ENCODE measurements at places on chromosomes 4 and X. TPM values are rescaled to one million over a fixed set of nuclear protein-coding genes. Genes with fewer than 3 reads are reported as not detected.
A peak's percentile ranks its signal among the peaks of the same experiment; 100 is the strongest.

DNA sequence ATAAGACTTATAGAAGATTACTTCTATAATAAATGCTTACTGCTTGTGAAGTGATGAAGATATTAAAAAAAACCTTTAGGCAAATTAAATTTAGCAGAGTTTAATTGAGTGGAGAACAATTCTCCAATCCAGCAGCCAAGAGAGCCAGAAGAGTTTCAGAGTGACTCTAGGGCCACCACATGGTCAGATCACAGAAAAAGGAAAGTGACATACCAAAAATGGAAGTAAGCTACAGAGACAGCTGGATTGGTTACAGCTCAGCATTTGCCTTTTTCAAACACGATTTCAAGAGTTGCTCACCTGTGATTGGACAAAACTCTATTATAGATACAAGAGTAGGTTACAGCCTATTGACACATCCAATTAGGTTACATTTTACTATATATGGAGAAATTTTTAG lies 79.0 kb upstream of the TRAM1L1 start:
- H3K4me3 ChIP-seq = no peak overlapping the region
- H3K36me3 ChIP-seq = no peaks in the 10 kb centered on the region
- H3K27ac ChIP-seq = no peak overlapping the region
- H3K27me3 ChIP-seq = no peaks in the 10 kb centered on the region
- no peaks in the 10 kb centered on the region for H3K4me1 ChIP-seq

GRCh38 chrX:128458888-128459287 lies 406.7 kb upstream of the ACTRT1 start:
- H3K27me3 ChIP-seq = no peaks in the 10 kb centered on the region
- no peak for DNase-seq
- H3K4me3 ChIP-seq = no peak overlapping the region

GRCh38 chr4:82661181-82661992 lies 99.6 kb upstream of the TMEM150C start:
- no peak overlapping the region for H3K27ac ChIP-seq
- H3K4me1 ChIP-seq = no peaks in the 10 kb centered on the region

DNA sequence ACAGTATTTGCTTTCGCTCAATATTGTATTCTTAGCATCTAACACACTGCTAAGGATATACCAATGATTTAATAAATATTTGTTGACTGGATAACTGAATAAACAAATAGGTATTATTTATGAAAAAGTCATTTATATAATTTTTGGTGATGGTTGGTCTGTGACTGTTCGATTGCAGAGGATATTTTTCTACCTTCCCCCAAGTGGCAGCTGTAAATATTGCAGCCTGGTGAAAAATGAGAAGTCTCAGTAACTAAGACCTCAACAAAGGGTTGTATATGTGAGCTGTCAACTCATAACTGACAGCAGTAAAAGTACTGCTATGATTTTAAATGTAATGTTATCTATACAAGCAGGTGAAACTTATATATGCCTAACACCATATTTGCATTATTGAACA lies 36.0 kb downstream of the HTR2C start:
- H3K27ac ChIP-seq = no peak overlapping the region
- DNase-seq = no peak
- no peak overlapping the region for H3K4me3 ChIP-seq
- no peaks in the 10 kb centered on the region for H3K27me3 ChIP-seq
- H3K36me3 ChIP-seq = no peaks in the 10 kb centered on the region

DNA sequence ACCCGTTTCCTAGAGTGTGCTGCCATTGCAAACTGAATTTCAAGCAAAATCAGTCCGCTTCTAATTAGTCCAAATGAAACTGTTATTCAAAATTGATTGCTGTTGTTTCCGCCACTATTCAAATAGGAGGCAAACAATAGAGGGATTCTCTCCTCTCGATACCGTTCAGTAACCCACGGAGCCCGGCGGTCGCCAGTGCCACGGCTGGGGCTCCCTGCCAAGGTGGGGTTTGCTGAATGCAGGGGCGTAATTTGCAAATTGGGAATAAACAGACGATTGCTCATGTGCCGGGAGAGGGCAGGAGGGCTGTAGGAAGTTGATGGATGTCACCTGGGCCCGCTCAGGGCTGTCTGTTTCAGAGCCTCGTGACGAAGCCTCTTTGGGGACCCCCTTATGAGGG lies 8.8 kb downstream of the ADRA2C start:
- no peaks in the 10 kb centered on the region for H3K4me1 ChIP-seq
- no peaks in the 10 kb centered on the region for H3K36me3 ChIP-seq
- no peak overlapping the region for H3K27ac ChIP-seq
- H3K27me3 ChIP-seq = peaks cover 7% of the 10 kb centered on the region
- no peak overlapping the region for H3K4me3 ChIP-seq

GRCh38 chr4:68466751-68467150 lies 19.5 kb downstream of the TMPRSS11E start:
- H3K27me3 ChIP-seq = no peaks in the 10 kb centered on the region
- DNase-seq = no peak
- H3K27ac ChIP-seq = no peak overlapping the region
- peaks cover 4% of the 10 kb centered on the region for H3K36me3 ChIP-seq
- H3K4me1 ChIP-seq = peaks cover 22% of the 10 kb centered on the region

DNA sequence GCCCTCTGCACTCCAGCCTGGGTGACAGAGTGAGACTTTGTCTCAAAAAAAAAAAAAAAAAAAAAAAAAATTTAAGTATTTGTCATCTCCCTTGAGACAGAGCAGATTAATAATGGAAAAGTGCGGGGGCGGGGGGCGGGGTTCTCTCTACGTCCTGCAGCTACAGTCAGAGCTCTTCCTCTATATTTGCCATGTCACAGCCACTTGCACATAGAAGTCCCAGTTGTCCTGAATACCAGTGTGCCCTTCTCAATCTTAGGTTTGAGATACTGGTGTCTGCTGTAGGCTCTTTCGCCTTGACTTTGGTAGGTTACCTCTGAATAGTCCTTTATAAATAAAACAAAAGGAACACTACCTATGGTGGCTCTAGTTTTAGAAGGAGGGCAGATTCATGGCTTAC lies 237.8 kb upstream of the PGRMC2 start:
- H3K4me1 ChIP-seq = peaks cover 3% of the 10 kb centered on the region
- no peak overlapping the region for H3K27ac ChIP-seq
- no peaks in the 10 kb centered on the region for H3K36me3 ChIP-seq
- DNase-seq = no peak

DNA sequence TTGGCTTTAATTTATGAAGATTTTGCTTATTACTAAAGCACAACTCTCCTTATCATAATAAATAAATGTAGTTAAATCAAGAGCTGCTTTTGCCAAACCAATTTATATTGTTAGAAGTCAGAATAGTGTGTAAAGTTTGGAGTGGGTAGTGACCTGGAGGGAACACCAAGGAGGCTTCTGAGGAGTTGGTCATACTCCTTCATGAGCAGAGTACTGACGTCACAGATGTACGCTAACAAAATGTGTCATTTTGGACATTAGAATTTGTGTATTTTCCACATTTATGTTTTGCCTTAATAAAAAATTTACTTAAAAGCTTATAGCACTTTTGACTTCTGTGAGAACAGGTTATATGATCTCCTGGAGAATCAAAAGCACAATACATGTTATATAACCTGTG lies 953.5 kb upstream of the INTU start:
- H3K36me3 ChIP-seq = no peaks in the 10 kb centered on the region
- H3K27me3 ChIP-seq = no peaks in the 10 kb centered on the region
- DNase-seq = no peak

GRCh38 chr4:5636766-5637670 lies 71.3 kb downstream of the EVC2 start:
- H3K4me3 ChIP-seq = no peak overlapping the region
- H3K36me3 ChIP-seq = no peaks in the 10 kb centered on the region
- H3K4me1 ChIP-seq = no peaks in the 10 kb centered on the region
- no peak for DNase-seq
- no peak overlapping the region for H3K27ac ChIP-seq

GRCh38 chr4:186676531-186677161 lies 47.0 kb downstream of the FAT1 start:
- no peak overlapping the region for H3K27ac ChIP-seq
- no peak for DNase-seq
- no peaks in the 10 kb centered on the region for H3K36me3 ChIP-seq
- H3K4me3 ChIP-seq = no peak overlapping the region
- H3K4me1 ChIP-seq = no peaks in the 10 kb centered on the region

DNA sequence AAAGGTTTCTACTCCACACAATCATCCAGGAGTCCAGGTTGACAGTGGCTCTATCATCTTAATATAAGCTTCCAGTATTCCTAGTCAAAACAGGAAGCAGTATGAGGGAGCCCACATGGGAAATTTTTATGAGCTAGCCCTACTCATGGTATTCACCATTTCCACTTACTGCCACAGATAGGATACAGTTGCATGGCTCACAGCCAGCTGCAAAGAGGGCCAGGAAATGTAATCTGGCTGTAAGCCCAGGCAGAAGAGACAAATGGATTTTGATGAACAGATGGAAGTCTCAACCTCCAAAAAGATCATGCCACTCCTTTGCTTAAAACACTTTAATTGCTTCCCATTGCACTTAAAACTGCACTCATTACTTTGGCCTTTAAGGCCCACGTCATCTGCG lies 150.6 kb downstream of the ADAMTS3 start:
- H3K4me3 ChIP-seq = no peak overlapping the region
- no peak overlapping the region for H3K27ac ChIP-seq
- DNase-seq = no peak
- no peaks in the 10 kb centered on the region for H3K27me3 ChIP-seq
- no peaks in the 10 kb centered on the region for H3K4me1 ChIP-seq

GRCh38 chr4:1195109-1195671 lies 22.8 kb upstream of the SPON2 start:
- no peaks in the 10 kb centered on the region for H3K27me3 ChIP-seq
- no peak overlapping the region for H3K4me3 ChIP-seq
- DNase-seq = no peak
- no peaks in the 10 kb centered on the region for H3K36me3 ChIP-seq
- no peak overlapping the region for H3K27ac ChIP-seq

GRCh38 chr4:37675587-37676290 lies 10.4 kb downstream of the RELL1 start:
- H3K27ac ChIP-seq = no peak overlapping the region
- peaks cover 66% of the 10 kb centered on the region for H3K4me1 ChIP-seq
- no peaks in the 10 kb centered on the region for H3K27me3 ChIP-seq
- DNase-seq = peak; percentile 22

DNA sequence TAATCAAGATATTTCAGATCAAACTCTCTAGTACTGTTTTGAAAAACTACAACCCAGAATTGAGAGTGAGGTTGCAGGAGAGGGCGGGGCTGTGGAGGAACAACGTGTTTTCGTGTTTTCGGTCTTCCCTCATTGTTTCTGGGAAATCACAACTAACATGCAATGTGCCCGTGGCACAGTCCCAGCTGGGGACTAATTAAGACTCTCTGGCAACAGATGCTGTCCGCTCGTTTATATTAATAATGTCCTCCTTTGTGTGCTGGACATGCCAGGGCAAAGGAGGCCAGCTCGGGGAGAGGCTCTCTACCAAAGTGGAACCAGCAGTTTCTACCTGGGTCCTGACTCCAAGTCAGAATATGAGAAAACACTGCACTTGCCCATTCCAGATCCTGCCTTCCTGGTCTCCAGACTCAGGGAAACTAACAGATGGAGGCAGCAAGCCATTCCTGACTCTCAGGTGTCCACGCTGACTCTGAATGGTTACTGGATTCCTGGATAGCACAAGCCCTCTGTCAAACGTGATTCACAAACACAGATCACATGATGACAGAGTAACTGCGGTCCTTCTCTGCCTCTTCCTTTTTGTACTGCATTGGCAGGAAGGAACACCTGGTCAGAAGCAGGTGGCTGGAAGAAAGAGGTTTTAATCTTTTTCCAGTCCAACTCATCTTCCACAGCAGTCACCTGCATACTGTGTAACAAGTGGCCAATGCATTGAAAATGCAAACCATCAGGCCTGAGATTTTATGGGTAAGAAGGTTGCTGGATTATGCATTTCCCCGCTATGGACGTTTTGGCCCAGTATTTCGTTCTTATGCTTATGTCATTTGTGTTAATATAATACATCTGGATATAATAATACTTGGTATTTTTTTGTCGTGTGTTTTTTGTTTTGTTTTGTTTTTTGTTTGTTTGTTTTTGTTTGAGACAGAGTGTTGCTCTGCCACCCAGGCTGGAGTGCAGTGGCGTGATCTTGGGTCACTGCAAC lies 65.0 kb downstream of the COQ2 start:
- H3K27ac ChIP-seq = peak overlapping the region; percentile 98
- H3K4me1 ChIP-seq = peaks cover 86% of the 10 kb centered on the region
- peak overlapping the region; percentile 81 for H3K4me3 ChIP-seq
- peaks cover 11% of the 10 kb centered on the region for H3K36me3 ChIP-seq
- no peaks in the 10 kb centered on the region for H3K27me3 ChIP-seq
- DNase-seq = peak; percentile 74

DNA sequence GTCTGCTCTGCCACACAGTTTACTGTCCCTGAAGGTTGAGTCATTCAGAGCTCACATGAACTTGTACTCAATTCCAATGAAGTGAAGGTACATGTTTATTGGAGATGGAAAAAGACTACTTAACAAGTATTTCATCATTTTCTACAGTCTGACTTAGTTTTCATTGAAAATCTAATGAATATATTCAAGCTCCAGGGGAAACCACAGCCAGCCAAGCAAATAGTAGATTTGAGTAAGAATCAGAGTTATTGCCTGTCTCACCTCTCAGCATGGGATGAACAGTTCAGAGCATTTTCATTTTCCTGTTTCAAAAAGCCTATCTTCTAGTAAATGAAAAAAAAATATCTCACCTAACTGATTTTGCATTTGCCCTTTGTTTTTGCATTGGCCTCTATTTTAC lies 1249.4 kb upstream of the DIAPH2 start:
- no peaks in the 10 kb centered on the region for H3K36me3 ChIP-seq
- H3K27ac ChIP-seq = no peak overlapping the region
- no peak overlapping the region for H3K4me3 ChIP-seq
- DNase-seq = no peak

GRCh38 chr4:48651914-48652313 lies 128.2 kb downstream of the FRYL start:
- no peak overlapping the region for H3K4me3 ChIP-seq
- H3K36me3 ChIP-seq = peaks cover 29% of the 10 kb centered on the region
- no peak for DNase-seq
- H3K27ac ChIP-seq = peak overlapping the region; percentile 36
- peaks cover 54% of the 10 kb centered on the region for H3K4me1 ChIP-seq
- H3K27me3 ChIP-seq = no peaks in the 10 kb centered on the region

The CXCL10 gene
- 2.1 TPM for total RNA-seq

The NHSL2 gene
- total RNA-seq = 0.10 TPM

The MAGEA8 gene
- total RNA-seq = not detected

The F11 gene
- not detected for total RNA-seq

The RASL11B gene
- total RNA-seq = 0.14 TPM

The CCSER1 gene
- total RNA-seq = 0.29 TPM

The ASMT gene
- 0.54 TPM for total RNA-seq

The MBTPS2 gene
- 12.2 TPM for total RNA-seq
